ENCODE measurements at places on chromosomes 16 and 17. TPM values are rescaled to one million over a fixed set of nuclear protein-coding genes. Genes with fewer than 3 reads are reported as not detected.

Gene NLRP1
- 172 TPM for total RNA-seq

- no peak for DNase-seq
- H3K27ac ChIP-seq, result peak overlapping the region; percentile 31
- peaks cover 18% of the 10 kb centered on the region for H3K4me1 ChIP-seq
- H3K27me3 ChIP-seq, result no peaks in the 10 kb centered on the region
- H3K36me3 ChIP-seq, result no peaks in the 10 kb centered on the region
Observed at GRCh38 chr16:73018821-73019456, 29.0 kb downstream of the ZFHX3 start.

Gene OSGIN1
- 0.90 TPM for total RNA-seq

Gene GNGT2
- 0.56 TPM for total RNA-seq

DNA sequence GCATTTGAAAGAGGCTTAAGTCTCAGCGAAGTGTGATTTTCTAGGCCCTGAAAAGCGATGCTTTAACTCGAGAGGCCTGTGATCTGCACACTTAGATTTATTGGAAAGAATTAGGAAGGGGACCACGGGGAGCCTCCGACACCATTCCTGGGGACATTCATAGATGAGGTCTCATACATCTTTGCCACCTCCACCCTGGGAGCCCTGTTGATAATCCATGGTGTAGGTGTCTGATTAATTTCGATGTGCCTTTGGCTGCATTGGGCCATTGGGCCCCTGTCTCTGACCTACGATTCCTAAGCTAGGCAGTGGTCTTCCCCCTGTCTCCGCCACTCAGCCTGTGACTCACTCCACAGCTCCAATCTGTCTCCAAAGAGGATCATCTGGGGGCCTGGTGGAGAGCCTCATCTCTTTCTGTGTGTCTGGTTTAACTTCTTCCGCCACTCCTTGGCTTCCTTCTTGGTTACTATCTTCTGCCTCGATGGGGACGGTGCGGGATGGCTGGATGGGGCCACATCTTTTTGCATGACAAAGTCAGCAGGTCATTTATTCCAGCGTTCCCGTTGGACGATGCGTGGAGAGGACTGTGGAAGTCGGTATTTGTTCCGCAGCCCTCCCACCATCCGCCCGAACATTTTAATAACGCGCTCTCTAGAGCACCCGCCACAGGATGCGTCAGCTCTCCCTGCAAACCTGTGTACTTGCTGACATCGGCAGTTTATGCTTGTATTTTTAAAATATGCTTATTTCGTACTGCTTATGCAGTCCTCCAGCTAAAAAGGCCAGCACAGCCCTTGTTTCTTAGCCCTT lies 109.3 kb downstream of the IRX3 start:
- no peak overlapping the region for H3K4me3 ChIP-seq
- no peak overlapping the region for H3K27ac ChIP-seq
- no peak for DNase-seq
- H3K27me3 ChIP-seq, result peaks cover 46% of the 10 kb centered on the region

All from IMR-90 (cell line).